H4 (cell line): ENCODE measurements at places on chromosomes 6 and 20. TPM values are rescaled to one million over a fixed set of nuclear protein-coding genes. Genes with fewer than 3 reads are reported as not detected.

DNA sequence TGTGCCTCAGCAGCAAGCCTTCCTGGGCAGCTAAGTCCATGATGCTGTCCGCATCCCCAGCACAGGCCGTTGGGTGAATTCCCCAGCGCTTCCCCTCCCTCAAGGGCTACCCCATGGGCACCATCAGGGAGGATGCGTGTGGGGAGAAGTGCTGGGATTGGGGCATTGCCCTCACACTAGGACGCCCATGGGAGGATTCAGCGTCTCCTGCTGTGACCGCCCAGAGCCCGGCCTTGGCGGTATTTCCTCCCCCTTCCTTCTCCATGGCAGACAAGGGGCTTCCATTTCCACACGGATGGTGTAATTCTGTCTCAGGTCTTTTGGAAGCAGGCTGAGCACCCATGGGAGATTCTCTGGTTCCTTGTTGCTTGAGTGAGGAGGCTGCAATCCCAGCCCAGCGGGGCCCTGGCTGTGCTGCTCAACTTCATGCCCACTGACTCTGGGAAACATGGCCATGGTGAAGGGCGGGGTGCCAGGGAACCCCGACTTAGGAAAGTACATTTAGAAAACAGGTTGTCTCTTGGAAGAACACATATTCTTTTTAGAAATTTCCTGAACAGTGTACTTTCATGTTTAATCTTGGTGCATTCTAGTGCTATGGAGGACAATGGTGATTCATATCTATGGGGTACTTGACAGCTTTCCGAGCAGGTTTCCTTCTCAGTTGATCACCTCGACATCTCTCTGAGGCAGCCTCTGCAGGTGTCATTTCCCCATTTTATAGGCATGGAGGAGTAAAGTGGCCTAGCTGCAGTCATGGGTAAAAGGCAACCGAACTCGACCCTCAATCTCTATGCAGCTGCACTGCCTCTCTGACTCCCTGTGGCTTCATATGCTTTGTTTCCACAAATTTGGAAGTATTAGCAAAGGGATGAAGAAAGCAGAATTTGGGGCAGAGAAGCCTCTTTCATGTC is 178.2 kb upstream of the CST7 start:
- DNase-seq, result no peak

- peak; percentile 38 for DNase-seq
These were observed 42.8 kb upstream of the DYNLRB1 start for GRCh38 chr20:34473262-34473883.

- no peak for DNase-seq
These were observed 191.5 kb upstream of the AGPAT4 start for GRCh38 chr6:161465403-161465802.

GRCh38 chr6:37479266-37479854 is 20.3 kb downstream of the CCDC167 start:
- DNase-seq, result no peak

- DNase-seq, result no peak
These were observed 69.5 kb upstream of the AFDN start for GRCh38 chr6:167757249-167757648.

DNA sequence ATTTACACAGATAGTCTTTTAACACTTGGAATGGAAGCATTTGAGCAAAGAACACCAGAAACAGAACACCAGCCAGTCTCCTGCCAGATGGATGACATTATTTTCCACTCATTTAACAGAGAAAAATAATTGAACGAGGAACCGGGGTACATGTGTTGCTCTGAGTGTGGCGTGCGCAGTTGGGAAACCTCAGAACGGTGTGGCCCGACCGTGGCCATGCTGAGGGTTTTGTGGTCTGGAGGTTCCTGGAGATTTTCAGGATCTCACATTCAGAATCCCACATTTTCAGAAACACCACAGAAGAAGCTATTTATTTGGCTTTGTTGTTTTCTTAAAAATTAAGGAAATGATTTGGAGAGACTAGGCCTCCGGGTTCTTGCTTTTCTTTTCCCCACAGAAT is 126.9 kb upstream of the QKI start:
- DNase-seq, result no peak

- no peak for DNase-seq
These were observed 205.9 kb downstream of the BMP7 start for GRCh38 chr20:57060407-57061050.

GRCh38 chr6:114407426-114408035 is 64.7 kb upstream of the HS3ST5 start:
- DNase-seq, result no peak

PPIL4 gene
- 19.2 and 19.7 TPM in 2 replicates for total RNA-seq
